ENCODE measurements at places on chromosomes 12 and 14.

DNA sequence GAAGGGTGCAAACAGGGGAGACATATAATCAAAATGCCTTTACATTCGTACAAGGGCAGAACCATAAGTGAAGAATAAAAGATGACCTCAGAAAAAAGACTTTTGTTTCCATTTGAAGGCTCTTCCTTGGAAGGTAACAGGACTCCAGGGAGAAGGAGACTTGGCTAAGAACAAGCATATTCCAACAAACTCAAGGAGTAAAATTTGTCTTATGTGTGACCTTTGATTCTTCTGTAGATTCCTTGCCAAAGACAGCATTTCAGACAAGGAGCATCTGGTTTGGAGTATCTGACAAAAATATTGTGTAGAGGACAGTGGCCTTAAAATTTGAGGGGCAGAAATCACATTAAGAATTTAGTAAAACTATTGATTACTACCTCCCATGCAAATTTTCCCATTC, 991.9 kb downstream of the FLRT2 start:
- no peak for DNase-seq

GRCh38 chr12:42483521-42483790, 106.1 kb downstream of the PRICKLE1 start:
- DNase-seq, result no peak

GRCh38 chr14:89640141-89640540, 223.1 kb upstream of the FOXN3 start:
- DNase-seq, result no peak

GRCh38 chr14:68467425-68467824, 325.4 kb downstream of the ZFP36L1 start:
- DNase-seq, result no peak

DNA sequence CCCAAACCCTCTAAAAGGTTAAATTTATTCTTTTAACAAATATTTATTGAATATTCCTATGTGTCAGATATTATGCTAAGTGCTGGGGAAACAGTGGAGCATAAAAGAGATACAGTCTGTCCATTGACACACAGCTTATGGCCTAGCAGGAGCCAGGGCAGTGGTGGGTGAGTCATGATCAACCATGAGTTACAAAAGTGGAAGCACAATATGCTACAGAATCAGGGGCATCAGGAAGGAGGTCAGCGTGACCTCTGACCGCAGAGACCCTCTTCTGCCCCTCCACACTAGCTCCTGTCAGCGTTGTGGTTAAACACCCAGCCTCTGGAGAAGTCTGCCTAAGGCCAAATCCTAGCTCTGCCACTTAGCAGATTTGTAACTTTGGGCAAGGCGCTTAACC, 4.7 kb upstream of the PPP1R1A start:
- DNase-seq, result no peak

DNA sequence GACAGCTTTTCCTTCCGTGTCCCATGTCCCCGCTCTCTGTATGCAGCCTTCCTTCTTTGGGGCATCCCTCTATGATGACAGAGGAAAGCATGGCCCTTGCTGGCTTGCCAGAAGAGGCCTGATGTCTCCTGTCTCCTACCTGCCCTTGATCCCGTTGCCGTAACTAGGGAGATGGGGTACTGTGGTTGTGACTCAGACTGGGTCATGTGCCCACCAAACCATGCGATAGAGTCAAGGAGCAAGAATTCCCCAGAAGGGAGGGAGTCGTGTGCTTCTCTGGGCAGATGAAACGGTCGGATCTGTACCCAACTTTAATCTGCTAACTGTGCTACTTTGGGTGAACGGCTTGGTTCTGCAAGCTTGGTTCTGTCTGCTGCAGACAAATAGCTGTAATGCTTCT, 99.1 kb upstream of the DYNC1H1 start:
- no peak for DNase-seq

DNA sequence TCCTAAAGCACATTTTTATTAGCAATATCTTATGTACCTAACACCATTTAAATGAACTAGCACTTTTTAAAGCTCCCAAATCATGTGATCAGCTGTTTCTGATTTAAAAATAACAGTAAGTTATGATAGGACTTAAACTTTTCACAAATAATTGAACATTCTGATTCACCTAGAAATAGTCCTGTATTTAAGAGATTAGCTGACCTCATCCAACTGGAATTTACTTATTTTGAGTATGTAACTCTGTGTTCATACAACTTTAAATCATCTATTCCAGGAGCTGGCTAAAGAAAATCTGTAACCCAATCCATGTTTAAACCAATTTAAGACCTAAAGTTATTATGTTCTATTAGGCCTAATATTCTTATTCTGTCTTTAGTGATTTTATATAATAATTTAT, 184.3 kb downstream of the CCDC91 start:
- DNase-seq, result no peak

DNA sequence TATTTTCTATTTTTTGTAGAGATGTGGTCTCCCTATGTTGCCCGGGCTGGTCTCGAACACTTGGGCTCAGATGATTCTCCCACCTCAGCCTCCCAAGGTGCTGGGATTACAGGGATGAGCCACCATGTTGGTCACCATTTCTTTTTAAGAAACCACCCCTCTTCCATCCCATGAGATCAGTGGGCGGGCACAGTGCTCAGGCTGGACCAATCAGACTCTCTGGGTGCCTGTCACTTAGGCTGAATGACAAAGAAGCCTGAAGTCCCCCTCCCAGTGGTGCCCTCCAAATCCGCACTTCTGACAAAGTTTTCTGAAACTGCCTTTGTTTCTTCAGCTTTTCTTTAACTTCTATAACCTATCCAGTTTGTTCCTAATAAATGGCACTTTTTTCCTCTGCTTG, 48.2 kb downstream of the CALM1 start:
- no peak for DNase-seq

GRCh38 chr12:83145325-83145840, 458.7 kb downstream of the TMTC2 start:
- no peak for DNase-seq
